ENCODE measurements at places on chromosomes 13 and 19.

DNA sequence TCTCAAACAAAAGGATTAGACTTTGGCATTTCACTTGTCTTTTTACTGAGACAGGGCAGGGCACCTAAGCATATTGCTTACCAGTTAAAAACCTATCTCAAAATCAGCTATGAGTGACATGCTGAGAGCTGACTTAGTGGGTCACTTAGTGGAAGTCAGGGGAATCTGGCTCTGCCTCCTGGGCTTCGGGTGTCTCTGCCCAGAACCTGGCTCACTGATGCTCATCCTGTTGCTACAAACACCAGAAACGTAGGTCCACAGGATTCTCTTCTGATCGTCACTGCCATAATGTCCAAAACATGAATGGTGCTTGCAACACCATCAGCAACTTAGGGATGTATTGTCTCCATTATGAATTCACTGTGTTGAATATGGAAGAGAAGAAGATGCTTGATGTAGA, 276.1 kb downstream of the ITGBL1 start:
- no peak for DNase-seq

- DNase-seq: no peak
Measured at GRCh38 chr19:30842926-30843325, 470.7 kb downstream of the ZNF536 start.

GRCh38 chr19:5717215-5717935, 2.6 kb downstream of the LONP1 start:
- no peak for DNase-seq

- DNase-seq: no peak
Measured at GRCh38 chr19:33706631-33707030, 84.9 kb downstream of the CHST8 start.

- no peak for DNase-seq
Measured at GRCh38 chr13:40043764-40044163, 388.3 kb downstream of the COG6 start.

- DNase-seq: no peak
Measured at GRCh38 chr19:30314056-30314804, 58.0 kb upstream of the ZNF536 start.

DNA sequence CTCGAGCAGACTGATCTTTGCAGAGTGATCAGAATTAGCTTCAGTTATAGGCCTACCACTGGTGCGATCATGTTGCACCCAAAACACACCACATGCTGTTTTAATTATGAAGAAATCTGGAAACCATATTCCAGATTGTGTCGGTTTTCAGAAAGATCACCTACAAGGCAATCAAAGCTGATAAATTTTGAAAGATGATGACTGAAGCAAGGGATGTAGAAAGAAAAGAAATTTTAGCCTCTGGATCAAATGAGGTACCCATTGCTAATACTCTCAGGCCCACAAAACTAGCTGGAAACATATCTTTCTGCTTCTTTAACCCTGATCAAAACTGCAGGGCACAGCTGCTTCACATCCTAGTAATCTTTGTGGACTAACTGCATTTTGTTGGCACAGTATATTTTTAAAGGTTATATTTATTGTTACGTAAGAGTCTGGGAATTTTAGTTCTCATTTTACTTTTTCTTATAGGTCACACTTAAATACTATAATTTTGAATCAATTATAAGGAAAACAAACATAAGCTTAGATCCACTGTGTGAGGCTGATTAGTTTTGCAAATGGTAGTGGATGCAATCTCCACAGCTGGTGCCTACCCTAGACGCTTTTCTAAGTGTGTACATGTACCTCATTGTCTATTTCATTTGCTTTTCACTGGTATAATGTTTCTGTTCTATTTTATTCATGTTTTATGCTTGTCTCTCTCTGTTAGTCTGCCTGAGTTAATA, 150.9 kb downstream of the RGCC start:
- DNase-seq: no peak

DNA sequence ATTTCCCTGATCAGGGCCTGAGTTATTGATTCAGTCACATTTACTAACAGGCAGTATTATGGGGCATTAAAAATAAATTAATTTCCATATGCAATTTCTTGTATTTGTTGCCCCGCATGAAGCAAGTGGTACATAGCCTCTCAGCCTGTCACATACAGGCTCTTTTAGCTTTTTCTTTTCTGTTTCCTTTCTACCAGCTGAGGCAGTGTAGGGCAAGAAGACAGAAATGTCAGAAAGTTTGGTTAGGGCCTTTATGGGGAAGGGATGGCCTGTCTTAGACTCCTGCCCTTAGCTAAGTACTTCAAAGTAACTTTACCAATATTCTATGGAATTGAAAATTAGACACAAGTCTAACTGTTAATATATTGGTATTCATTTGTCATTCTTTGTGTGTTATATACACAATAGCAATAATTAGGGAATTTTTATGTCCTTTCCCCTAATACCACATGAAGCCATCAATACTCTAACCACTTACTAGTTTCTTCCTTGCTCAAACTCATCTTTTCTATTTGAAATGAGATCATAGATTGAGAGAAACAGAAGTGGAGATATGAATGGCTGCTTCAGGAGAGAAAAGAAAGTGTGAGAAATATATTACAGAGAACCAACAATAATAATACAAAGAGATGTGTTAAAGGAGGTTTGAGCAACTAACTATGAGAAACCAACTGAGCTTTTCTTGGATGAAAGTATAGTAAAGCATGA, 669.6 kb downstream of the PCDH17 start:
- DNase-seq: no peak

DNA sequence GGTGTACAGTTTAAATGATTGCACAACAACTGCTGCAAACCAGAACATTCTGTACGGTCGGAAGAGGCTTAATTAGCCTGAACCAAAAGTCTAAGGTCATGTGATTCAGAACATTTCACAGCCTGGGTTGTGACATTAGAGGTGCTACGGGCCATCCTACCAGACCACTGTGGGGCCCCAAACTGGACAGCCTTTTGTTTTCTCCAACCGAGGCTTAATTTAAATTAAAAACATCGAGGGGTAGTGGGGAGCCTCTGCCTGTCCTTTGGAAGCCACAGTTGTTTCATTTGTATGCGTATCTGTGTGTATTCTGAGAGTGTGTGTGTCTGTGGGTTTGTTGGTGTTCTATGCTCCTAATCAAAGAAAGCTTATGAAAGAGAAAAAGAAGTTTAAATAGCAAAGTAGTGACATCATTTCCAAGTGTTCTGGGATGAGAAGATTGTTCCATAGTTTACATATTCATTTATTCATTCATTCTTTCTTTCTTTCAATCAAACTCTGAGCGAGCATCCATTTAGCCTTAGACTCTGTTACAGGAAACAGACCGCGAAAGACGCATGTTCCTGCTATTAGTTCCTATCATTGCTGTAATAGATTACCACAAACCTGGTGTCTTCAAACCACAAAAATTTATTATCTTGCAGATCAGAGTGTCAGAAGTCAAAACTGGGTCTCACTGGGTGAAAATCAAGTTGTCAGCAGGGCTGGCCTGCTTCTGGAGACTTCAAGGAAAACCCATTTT, 444.8 kb downstream of the FOXO1 start:
- DNase-seq: no peak

- no peak for DNase-seq
Measured at GRCh38 chr13:49641801-49642291, 13.5 kb downstream of the ARL11 start.

- peak; percentile 65 for DNase-seq
Measured at GRCh38 chr19:3304871-3305423, 61.4 kb upstream of the NFIC start.

DNA sequence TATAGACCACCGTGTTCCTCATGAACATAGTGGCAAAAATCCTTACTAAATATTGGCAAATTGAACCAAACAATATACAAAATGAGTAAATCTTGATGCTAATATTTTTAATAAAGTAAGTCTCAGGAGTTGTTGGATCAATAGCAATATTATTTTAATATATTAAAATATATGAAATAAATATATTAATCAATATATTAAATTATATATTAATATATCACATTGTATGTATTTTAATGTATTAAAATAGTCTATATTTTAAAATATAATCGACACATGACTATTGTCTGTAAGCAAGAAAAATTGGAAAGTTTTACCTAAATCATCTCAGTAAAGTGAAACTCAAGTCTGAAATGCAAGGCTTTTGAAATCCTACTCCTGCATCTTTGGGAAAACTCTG, 78.9 kb upstream of the GJB6 start:
- DNase-seq: no peak

GRCh38 chr19:45231891-45232290, 13.3 kb downstream of the EXOC3L2 start:
- DNase-seq: no peak

DNA sequence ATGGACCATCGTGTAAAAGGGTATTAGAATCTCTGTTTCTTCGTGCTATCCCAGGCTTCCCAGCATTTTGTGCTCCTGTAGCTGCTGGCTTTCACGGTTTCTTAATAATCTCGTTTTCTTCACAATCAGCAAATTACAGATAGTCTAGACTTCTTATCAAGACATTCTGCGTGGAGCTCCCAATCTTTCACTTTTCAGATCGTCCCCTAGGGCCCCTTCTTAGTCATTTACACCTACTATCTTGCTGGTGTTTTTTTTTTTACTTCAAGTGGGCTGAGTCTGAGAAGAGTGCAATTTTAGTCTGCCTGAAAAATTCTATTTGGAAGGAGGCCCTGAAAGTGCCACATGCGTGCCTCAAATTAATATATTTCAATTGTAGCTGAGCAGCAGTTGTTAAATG, 275.1 kb downstream of the SHISA2 start:
- no peak for DNase-seq

DNA sequence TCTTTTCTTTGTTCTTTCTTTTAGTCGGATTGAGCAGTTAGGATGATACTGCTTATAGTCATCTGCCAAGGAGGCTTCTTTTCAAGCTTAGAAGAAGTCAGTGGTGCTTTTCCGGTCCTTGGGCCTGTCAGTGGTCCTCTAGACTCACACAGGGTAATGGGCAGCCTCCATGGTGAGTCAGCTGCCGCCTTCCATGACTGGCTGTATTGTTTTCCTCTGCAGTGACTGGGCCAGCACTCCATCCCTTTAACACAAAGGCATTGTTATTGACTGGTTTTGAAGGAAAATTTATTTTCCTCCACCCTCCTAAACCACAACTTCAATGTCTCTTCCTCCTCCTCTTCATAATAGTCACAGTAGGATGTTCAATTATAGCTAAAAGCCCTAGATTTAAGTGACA, 47.1 kb upstream of the CNMD start:
- no peak for DNase-seq

DNA sequence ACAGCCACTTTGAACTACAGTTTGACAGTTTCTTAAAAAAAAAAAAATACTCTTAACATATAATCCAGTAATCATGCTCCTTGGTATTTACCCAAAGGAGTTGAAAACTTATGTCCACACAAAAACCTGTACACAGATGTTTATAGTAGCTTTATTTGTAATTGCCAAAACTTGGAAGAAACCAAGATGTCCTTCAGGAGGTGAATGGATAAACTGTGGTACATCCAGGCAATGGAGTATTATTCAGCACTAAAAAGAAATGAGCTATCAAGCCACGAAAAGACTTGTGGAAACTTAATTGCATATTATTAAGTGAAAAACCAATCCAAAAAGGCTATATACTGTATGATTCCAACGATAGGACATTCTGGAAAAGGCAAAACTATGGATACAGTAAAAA, 44.9 kb downstream of the RCBTB2 start:
- DNase-seq: no peak

GRCh38 chr13:94175076-94175475, 304.4 kb downstream of the DCT start:
- no peak for DNase-seq

GRCh38 chr19:14412324-14412995, 6.7 kb downstream of the DDX39A start:
- no peak for DNase-seq

GRCh38 chr19:17431417-17431816, 11.6 kb downstream of the MVB12A start:
- no peak for DNase-seq

GRCh38 chr19:35360880-35361420, 2.7 kb downstream of the FFAR3 start:
- DNase-seq: no peak

GRCh38 chr19:35213663-35214632, 14.6 kb downstream of the FAM187B start:
- DNase-seq: peak; percentile 78

DNA sequence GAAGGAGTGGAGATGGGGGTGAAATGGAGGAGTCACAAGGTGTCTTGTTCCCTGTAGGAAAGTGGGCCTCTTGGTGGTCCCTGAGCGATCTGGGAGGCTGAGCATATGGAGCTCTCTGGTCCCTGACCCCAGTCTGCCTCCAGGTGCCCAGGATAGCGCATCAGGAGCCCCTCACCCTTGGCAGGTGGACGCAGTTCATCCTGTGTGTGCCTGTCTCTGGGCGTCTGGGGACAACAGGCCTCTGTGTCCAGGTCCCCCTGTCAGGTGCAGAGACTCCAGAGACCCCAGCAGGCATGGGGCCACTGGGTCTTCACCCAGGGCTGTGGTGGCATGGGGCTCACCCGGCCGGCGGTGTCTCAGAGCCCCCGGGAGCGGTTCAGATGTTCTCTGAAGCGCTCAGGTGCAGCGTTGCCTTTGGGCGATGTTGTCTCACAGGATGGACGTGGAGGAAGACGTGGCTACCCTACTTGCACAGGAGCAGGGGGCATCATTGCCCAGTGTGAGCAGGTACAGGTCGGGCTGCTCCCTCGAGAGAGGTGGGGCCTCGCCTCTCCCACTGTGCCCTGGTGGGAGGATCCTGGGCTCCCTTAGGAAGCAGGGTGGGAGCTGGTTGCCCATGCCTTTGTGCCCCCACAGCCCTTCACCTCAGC, 58.1 kb upstream of the TPM4 start:
- DNase-seq: no peak

DNA sequence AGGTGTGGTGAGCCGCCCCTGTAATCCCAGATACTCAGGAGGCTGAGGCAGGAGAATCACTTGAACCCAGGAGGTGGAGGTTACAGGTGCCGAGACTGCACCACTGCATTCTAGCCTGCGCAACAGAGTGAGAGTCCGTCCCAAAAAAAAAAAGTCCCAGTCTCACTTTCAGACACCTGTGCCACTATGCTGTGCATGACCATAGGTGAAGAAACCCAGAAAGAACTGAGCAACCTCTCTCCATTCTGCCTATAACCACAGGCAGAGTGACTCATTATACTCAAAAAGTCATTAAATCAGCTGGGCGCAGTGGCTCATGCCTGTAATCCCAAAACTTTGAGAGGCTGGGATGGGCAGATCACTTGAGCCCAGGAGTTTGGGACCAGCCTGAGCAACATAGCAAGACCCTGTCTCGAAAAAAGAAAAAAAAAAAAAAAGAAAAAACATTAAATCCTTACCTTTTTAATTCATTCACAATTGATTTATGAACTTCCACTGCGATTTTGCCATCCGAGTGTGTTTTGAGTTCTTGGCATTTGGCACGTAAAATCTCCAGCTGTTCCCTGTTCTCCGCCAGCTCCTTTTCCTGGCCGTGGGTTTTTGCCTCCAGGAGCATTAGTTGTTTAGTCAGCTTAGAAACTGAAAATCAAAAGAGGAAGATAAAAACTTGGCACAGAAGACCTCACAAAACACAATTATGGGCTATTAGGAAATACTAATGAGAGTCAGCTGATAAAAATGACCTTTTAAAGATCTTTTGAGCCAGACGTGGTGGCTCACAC, 45.5 kb upstream of the SLC7A9 start:
- no peak for DNase-seq

GRCh38 chr19:4045597-4046361, 20.9 kb downstream of the ZBTB7A start:
- no peak for DNase-seq

- DNase-seq: no peak
Measured at GRCh38 chr13:27024074-27024461, 147.5 kb downstream of the USP12 start.
